Activated gamma-delta T cell treated with Interleukin-2 at 50 U/mL for 16 hours (primary cell): ENCODE measurements at places on chromosomes 16 and 17.

DNA sequence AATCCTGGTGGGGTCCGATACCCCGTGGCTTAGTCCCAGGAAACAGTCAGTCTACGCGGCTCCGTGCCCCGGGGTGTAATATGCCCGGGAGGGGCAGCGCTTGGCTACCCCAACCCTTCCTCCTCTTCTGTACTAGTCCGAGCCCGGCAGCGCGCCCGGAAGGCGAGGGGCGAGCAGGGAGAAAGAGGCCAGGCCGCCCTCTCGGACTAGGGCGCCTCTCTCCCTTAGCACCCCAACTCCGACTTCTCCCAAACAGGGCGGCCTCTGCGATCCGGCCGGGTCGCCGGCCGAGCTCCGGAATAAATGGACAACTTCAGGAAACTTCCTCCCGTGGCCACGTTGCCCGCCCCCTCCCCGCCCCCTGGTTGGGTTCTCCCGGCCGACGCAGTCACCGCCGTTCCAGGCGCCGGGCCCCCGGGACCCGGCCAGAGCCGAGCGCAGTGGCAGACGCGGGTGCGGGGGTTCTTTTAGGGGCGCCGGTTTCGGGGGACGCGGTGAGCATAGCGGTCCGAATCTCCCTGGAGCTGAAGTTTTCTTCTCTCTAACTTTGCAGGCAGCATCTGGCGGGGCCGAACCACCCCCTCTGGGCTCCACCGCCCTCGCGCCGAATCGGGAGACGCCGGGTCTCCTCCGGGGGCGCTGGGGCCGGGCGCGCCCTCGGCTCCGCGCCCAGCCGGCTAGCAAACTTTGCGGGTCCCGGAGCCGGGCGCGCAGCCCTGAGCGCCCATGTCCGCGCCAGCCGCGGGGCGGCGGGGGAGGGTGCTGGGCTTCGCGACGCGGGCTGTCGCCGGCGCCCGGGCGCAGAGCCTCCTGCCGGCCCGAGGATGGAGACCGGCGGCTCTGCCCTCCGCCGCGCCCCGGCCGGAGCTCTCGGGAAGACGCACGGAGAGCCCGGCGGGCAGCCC, at the start of gene SDK2:
Gene SDK2 (minus strand): TSS at position 301 of the 905 bp plus-strand sequence. CDS start 357 bp downstream, outside the sequence.
- DNase-seq, result no peak

GRCh38 chr16:86597880-86598606, 19.7 kb downstream of the FOXL1 start:
- no peak for DNase-seq

DNA sequence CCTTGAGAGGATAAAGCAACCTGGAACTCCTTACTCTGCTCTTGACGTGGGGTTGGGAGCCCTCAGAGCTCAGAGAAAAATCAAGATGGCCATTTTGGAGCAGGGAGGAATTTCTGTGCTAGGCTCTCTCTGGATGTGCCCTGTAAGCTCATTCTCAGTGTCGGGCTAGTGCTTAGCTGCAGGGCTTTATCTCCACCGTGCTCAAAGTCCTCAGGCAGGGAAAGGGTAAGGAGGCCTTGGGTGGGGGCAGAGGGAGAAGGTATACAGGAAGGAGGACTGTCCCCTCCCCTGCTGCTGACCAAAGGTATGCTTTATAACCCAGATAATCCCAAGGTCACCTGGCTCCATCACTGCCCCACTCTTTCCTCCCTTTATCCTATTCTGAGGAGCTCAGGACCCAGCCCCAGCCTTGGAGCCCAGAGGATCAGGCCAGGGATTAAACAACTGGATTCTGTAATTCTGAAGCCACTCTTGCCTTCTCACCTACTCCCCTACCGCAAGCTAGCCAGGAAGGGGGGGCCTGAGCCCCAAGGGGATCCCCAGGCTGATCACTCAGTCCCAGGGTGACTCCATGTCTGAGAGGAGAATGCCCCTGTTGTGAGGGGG, 1.1 kb downstream of the DHRS11 start:
- DNase-seq, result no peak

- no peak for DNase-seq
Measured at GRCh38 chr17:58993311-58993710, 113.4 kb downstream of the TRIM37 start.

DNA sequence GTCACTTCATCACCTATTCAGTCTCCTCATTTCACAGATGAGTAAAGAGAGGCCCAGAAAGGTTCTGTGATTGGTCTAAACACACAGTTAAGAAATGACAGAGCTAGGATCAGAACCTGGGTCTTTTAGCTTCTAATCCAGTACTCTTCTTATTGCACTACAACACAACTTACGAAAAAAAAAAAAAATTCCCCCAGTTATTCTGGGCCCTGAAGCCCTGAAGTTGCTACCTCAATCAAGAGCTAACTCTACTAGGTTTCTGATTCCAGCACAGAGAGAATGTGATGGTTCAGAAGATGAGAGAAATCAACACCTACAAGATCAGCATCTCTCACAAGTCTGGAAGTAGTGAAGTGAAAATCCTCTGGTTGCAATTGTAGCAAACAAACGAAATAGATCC, 37.3 kb downstream of the GRB7 start:
- DNase-seq, result no peak

GRCh38 chr16:23729503-23730424, 16.7 kb upstream of the ERN2 start:
- no peak for DNase-seq

DNA sequence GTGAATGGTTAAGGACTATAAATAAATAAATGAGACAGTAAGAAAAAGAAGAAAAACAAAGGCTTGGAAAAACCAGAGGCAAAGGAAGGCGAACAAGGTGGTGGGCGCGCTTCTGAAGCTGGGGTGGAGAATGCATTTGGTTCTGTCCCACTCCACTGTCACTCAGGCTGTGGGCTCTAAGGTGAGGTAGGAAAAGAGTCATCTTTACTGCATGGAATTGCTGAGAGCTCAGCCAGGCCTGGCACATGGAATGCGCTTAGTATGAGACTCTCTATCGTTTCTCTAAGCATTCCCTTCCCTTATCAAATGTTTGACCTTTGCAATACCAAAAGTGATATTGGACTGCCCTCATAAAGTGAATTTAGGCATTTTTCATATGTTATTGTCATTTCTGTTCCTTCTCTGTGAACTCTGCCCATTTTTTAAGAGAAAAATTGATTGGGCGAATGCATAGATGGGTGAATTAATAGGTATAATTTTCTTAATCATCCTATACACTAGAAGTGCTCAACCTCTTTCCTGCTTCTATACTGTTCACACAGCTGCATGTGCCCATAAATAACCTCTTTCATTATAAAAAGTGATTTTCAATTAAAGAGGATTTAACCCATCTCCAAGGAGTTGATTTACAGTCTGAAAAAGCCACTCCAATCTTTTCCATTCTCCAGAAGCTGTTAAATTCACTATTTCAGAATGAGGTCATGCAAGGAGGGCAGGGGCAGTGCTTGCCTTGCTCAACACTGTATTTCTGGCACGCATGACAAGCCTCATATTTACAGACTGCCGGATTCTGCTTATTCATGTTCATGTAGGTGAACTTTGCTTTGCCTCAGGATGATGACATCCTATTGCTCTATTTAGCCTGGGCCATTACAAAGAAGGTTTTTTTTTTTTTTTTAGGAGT, 87.7 kb downstream of the MYH10 start:
- no peak for DNase-seq

DNA sequence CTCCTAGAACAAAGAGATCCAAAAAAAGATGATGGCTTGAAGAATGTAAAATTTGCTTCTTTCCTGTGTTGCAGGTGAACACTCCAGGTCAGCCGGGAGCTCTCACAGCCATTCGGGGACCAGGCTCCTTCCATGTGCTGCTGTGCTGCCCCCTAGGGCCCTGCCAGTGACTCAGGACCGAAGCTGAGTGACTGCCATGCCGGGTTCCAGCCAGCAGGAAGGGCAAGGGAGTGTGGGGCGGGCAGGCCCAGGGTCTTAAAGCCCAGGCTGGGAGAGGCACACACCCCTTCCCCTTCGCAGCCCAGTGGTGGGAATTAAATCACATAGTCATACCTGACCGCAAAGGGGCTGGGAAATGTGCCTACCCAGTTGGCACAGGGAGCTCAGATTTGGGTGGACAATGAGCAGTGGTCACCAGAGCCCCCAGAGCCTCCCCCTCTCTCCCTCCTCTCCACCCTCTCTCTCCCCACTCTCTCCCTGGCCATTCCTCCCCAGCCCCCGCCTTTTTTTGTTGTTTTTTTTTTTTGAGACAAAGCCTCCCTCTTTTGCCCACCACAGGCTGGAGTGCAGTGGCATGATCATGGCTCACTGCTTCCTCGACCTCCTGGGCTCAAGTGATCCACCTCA, 11.5 kb downstream of the EPOP start:
- DNase-seq, result peak; percentile 18

- no peak for DNase-seq
Measured at GRCh38 chr17:7855660-7856010, 769 bp downstream of the TMEM88 start.

DNA sequence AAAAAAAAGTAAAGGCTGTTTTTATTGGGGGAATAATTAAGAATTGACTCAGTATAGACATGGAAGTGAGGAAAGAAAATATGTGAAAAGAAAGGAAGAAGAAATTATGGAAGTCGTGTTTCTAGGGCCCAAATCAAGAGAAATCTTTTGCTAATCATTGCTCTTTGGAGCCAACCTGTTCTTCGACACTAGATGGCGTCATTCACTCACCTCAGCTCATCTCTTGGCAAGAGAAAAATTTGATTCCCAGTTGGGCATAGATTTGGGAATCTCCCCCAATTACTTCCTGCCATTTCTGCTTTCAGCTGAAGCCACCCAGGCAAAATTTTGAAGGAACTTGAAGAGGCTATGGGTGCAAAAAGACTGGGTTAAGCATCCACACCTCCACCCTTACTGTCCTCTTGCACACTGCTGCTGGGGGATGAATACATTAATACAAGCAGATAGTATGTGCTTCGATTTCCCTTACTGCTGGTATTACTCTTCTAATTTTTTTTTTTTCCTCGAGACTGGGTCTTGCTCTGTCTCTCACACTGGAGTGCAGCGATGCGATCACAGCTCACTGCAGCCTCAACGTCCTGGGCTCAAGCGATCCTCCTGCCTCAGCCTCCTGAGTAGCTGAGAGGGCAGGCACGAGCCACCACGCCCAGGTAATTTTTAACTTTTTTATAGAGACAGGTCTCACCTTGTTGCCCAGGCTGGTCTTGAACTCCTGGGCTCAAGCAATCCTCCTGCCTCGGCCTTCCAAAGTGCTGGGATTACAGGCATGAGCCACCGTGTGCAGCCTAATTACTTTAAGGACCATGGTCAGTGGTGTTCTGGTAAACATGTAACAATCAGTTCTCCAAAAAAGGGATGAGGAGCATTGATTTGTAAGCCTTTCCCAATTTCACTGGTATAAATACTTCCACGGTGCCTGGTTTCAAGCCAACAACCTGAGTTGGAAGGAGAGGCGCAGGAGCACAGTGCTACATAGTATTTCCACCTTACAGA, 13.5 kb downstream of the PSMD7 start:
- DNase-seq, result no peak

GRCh38 chr16:56684256-56684925, 2.1 kb downstream of the MT1X start:
- DNase-seq, result no peak

DNA sequence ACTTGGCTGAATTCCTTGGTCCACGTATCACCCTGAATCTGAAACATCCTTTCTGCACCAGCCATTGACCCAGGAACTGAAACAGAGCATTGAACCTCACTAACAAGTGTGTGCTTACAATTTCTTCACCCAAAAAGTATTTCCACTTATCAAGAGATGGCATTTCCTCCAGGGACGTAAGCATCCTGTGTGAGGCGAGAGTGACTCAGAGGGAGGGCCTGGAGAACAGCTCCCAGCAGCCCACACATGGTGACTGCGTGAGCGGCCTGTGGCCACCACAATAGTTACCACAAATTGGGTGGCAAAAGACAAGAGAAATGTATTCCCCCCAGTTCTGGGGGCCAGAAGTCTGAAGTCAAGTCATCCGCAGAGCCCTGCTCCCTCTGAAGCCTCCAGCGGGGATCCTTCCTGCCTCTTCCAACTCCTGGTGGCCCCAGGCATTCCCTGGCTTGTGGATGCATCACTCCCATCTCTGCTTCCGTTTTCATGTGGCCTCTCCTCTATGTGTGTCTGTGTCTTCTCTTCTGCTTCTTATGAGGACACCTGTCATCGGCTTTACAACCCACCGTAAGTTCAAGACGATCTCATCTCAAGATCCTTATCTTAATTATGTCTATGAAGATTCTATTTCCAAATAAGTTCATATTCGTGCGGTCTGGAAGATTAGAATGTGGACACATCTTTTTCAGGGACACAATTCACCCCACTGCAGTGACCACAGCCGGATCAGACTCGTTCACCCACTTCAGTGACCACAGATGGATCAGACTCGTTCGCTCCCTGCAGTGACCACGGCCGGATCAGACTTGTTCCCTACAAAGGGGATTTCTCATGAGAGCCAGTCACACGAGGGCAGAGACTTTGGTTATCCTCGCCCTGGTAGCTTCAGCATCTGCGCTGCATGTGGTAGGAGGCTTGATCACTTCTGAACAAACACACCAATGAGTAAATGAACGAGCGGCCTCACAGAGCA, 122.6 kb upstream of the FOXF1 start:
- DNase-seq, result no peak

GRCh38 chr17:226108-227077, 44.9 kb upstream of the DOC2B start:
- DNase-seq, result no peak

GRCh38 chr16:50884066-50884860, 142.4 kb downstream of the CYLD start:
- DNase-seq, result no peak

GRCh38 chr16:401468-402348, at the start of gene DECR2:
DECR2 (plus strand) TSS chr16:401885; CDS start chr16:401964, 79 bp downstream.
- peak; percentile 99 for DNase-seq

DNA sequence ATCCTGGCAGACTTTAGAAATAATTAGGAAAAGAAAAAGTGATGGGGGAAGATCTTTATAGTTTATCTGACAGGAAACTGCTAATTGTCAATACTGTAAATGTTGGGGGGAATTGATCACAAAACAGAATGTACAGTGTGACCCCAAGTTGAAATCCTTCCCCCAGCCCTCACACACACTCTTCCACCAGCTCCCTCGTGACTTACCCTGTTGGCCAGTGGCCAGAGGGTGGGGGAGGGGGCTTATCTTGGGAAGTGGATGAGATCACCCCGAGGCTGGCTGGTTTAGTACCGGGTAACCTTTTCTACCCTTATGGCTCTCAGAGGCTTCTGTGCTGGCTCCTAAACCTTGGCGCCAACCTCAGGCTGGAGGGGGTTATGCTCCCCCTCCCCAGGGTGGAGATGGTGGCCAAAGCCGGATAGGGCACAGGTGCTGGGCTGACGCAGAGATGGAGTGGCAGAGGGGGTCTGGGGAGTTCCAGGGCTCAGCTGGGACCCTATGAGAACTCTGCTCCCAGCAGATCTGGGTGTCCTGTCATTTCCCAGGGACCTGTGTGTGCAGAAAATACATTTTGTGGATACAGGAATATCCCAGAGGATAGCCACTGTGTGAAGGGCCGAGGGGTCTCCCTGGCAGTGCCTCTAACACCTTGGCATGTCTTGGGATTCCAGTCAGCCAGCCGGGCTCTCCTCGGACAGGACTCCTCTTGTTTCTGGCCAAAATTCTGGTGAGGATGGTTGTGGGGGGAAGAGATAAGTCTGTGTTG, 18.6 kb downstream of the CDH16 start:
- DNase-seq, result no peak

- DNase-seq, result no peak
Measured at GRCh38 chr17:427327-427726, 74.7 kb upstream of the RPH3AL start.
